ENCODE measurements at places on chromosomes 1 and 21. TPM values are rescaled to one million over a fixed set of nuclear protein-coding genes. Genes with fewer than 3 reads are reported as not detected.

NCSTN gene
- 153 TPM for total RNA-seq

GRCh38 chr1:153534226-153534924, 1.4 kb downstream of the S100A6 start:
- peak; percentile 38 for DNase-seq

- no peak for DNase-seq
These were observed 55.1 kb downstream of the KIF26B start for GRCh38 chr1:245209658-245210435.

GRCh38 chr1:70044832-70045231, 160.5 kb downstream of the LRRC40 start:
- DNase-seq: no peak

DNA sequence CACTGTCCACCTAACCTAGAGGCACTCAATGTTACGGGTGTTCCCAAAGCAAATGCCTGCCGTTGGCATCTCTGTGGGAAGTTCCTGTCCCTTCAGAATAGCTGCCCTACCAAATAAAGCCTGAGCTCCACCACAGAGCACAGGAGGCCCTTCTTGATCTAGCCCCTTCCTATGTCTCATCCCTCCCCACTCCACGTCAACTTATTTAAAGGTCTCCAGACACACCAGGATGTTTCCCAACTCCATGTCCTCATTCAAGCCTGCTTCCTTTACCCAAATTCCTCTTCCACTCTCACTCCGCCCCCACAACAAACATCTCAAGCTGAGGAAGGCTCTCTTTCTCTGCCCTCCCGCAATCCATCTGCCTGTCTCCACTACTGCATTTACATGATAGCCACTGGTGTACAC, 87.7 kb downstream of the TGFBR3 start:
- no peak for DNase-seq

GRCh38 chr1:17207966-17208418, 3.1 kb downstream of the PADI1 start:
- no peak for DNase-seq

GRCh38 chr1:208078752-208079151, 165.4 kb downstream of the PLXNA2 start:
- DNase-seq: no peak

GRCh38 chr1:151128800-151129199, 17.6 kb downstream of the SEMA6C start:
- no peak for DNase-seq

DNA sequence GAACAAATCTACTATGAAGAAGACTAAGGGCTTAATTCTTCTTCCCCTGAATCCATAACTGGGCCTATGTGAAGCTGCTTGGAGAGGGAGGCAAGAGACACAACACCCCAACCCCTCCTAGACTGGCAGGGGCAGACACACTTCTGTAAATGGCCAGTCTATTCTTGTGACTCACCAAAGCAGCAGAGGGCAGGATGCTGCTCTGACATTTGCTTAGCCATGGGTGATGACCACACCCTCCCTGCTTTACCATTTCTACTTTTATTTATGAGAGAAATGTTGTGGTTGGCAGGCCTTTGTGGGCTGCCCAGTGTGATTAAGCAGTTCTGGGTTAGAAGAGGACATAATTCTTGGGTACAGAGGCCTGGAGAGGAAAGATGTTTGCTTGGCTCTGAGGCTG, 189.8 kb upstream of the DPYD start:
- no peak for DNase-seq
